Skeletal muscle cell (primary cell): ENCODE measurements at places on chromosomes 11 and 22.

GRCh38 chr22:47304854-47305253 is 542.4 kb downstream of the TBC1D22A start:
- DNase-seq: no peak

DNA sequence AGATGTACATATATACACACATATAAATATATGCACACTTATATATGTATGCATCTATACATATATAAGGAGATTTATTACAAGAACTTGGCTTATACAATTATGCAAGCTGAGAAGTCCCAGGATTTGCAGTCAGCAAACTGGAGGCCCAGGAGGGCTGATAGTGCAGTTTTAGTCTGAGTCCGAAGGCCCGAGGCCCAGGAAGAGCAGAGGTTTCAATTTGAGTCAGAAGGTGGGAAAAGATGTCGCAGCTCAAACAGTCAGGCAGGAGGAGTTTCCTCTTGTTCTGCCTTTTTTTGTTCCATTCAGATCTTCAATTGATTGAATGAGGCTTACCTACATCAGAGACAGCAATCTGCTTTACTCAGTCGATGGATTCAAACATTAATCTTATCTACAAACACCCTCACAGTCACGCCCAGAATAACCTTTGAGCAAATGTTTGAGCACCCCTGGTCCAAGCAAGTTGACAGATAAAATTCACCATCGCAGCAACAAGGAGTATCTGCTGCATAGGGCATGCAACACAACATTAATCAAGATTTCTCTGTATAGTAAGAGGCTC is 4.0 kb upstream of the SGSM1 start:
- DNase-seq: no peak

GRCh38 chr11:65436412-65437032 is 13.9 kb downstream of the NEAT1 start:
- DNase-seq: no peak

- DNase-seq: no peak
These were observed 8.8 kb downstream of the ARCN1 start for GRCh38 chr11:118581057-118581456.

- DNase-seq: no peak
These were observed 148.3 kb upstream of the RASSF10 start for GRCh38 chr11:12860827-12861226.

GRCh38 chr11:61910187-61911127 is 6.9 kb downstream of the RAB3IL1 start:
- DNase-seq: no peak

DNA sequence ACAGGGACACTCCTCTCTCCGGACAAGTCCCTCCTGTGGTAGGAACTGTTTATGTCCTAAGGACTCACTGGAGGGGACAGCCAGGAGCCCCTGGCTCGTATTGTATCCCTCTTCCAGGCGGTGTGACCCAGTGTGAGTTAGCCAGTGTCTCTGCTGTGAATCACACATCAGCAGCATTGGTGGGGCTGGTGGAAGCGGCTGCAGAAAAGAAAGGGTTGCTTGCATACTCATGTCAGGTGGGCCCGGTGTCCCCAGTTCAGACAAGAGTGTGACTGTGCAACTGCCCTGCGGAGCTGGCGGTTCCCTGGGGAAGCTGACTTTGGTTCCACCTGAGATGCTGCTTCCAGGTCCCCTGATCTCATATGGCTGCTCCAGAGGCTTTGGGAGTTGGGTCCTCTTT is 99.4 kb downstream of the ZBTB16 start:
- DNase-seq: no peak

- DNase-seq: no peak
These were observed 113.7 kb downstream of the FEZ1 start for GRCh38 chr11:125382314-125382791.

DNA sequence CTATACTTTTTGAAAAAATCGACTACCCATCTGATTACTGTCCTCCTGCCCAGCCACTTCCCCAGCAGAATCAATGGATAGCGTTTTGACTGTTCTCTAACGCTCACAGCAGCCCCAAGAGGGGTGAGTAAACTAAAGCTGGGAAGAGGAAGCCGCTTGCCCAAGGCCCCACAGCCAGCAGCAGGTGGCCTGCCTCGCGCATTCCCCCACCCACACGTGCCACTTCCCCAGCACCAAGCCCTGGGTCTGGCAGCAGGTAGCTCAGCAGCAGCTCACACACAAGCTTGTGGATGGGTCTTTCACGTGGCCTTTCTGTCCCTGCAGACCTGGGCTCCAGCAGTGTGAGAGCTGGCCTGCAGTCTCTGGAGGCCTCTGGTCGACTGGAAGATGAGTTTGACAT is 34.3 kb downstream of the TOM1 start:
- DNase-seq: no peak

DNA sequence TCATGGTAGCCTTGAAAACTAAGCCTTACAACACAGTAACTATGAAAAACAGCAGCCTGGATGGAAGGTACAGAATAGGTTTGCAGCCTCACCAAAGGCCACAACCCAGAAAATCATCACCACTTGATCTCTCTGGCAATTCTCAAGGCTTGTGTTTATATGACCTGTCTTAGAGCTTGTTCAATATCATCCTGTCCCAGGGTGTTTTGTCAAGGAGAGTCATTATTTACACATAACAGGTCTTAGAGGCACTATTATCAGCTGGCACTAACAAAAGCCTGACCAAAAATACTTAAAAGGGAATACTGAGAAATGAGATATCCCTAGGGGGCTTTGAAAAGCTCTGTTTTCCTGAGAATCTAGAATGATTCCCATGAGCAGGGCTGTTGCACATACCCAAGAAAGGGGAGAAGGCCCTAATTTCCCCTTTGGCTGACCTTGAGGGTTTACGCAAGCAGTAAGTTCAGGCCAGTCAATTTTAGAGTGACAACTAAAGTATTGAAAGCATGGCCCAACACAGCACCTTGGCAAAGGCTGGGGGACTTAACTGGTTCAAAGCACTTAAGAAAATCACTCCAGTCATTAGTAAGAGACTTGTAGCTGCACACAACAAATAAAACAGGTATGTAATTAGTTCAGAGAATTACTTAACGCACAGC is 7.9 kb downstream of the SC5D start:
- peak; percentile 29 for DNase-seq

GRCh38 chr22:37284126-37284804 is 2.0 kb downstream of the CYTH4 start:
- no peak for DNase-seq

DNA sequence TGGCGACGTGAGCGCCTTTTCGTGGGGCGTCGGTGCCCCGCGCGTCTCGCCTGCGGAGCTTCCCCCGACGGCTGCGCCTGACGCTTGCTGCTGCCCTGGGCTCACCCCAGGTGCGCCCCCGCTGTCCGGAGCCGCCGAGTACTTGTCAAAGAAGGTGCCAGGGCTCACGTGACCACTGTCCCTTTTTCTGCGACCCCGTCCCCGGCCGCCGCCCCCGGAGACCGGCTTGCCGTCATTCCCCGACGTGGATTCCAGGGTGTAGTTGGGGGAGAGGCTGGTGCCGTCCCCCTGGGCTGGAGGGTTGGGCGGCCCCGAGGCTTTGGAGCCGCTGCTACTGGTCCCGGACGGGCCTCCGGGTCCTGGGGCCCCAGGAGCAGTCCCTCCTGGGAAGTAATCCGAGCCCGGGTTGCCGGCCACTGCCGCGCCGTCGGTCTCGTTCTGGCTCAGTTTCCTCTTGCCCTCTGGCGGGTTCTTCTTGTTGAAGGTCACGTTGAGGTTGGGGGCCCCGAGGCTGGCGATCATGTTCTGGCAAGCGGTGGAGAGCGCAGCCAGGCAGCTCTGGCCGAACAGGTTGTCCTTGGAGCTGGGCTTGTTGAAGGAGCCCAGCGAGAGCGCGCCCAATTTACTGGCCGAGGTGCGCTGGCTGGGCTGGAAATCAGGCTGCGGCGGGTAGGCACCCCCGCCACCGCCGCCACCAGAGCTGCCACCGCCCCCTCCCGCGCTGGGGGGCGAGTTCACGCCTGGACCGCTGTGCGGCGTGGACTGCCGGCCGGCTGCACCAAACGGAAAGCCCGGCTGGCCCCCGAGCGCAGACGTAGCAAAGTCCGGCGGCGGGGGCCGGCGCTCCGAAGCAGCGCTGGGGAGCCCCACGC is 3.8 kb downstream of the MN1 start:
- DNase-seq: no peak

- no peak for DNase-seq
These were observed 28.5 kb downstream of the CELF1 start for GRCh38 chr11:47524291-47524874.

DNA sequence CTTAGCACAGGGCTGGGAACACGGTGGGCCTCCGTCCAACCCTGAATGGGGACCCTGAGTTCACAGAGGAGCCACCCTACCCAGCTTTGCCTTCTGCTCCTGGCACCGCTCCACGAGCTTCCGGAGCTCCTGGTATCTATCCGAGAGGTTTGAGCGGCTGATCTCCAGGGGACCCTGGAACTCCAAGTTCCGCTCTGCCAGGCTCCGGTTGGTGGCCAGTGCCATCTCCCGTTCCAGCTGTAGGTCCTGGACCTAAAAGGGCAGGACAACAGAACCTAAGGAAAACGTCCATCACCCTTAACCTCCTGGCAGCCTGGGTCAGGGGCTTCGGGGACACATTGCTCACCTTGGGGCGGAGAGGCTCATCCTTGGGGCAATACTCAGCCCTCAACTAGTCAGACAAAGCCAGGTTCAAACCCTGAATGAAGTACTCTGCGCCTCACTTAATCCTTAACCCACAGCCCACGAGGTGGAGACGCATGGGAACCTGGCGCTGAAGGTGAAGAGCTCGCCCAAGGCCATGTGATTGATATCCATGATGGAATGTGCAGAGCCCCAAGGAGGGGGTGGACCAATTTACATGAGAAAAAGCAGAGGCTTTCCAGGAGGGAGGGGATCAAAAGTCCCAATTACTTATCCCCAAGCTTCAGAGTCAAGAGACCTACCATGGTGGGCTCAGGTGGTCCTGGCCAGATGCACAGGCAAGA is 27.1 kb downstream of the VPS37C start:
- DNase-seq: no peak

GRCh38 chr11:87193756-87194470 is 156.2 kb downstream of the TMEM135 start:
- DNase-seq: no peak

DNA sequence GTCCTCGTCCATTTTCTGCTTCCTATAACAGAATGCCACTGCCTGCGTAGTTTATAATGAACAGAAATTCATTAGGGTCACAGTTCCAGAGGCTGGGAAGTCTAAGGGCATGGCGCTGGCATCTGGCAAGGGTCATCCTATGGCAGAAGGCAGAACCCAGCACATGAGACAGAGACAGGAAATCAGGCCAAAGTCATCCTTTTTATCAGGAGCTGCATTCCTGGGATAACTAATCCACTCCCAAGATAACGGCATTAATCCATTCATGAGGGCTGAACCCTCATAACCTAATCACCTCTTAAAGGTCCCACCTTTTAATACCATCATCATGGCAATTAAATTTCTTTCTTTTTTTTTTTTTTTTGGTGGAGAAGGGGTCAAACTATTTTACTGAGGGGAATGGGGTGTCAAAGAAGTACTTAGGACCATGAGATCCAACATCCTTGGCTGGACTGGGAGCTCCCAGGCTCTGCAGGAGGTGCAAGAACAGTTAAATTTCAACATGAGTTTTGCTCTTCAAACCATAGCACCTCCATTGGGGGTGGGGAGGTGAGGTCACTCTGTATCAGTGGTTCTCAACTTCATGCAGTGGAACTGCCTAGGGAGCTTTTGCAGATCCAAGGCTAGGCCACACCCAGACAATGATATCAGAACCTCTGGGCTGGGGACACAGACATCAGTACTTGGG is 4.4 kb downstream of the TMEM109 start:
- no peak for DNase-seq
